Endodermal cell (in vitro differentiated cells): ENCODE measurements at places on chromosomes 3 and 15. TPM values are rescaled to one million over a fixed set of nuclear protein-coding genes. Genes with fewer than 3 reads are reported as not detected.
A peak's percentile ranks its signal among the peaks of the same experiment; 100 is the strongest.

DNA sequence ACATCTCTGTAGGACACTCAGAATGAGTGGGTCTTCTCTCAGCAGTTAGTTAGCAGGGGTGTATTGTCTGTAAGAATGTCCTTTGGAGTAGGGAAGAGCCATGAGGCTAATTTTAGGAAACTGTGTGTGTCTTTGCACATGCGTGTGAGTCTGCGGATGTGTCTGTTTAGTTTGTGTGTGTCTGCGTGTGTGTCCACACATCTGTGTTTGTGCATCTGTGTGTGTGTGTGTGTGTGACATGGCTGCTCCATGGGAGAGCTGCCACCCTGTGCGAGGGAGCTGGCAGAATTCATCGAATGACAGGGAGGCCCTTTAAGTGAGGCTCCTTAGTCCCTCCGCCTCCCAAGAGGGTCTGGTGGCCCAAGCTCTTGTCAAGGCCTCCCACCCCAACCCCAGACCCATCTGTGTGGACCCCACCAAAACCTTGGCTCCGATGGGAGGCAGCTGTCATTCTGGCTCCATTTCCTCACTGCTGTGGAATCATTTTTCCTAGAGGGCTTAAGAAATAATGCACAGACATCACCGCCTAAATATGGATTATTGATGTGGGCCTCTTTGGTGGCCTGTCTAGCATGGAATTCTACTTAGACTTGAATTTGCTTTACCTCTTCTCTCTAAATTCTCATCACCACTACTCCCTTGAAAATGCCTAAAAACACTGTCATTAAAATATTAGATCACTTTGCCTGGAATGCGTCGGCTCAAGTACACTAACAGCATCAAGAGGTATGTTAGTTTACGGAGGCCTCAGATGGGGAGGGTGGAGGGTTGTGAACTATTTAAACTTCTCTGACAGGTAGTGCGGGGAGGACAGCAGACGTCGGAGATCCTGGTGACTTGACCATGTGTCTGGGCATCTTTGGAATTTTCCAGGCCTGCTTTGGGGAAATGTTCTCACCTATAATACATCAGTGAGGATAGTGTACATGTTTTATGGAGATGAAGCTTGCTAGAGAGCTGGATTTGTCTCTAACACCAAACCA, 9.4 kb downstream of the ESYT3 start:
- peak; percentile 40 for DNase-seq

DNA sequence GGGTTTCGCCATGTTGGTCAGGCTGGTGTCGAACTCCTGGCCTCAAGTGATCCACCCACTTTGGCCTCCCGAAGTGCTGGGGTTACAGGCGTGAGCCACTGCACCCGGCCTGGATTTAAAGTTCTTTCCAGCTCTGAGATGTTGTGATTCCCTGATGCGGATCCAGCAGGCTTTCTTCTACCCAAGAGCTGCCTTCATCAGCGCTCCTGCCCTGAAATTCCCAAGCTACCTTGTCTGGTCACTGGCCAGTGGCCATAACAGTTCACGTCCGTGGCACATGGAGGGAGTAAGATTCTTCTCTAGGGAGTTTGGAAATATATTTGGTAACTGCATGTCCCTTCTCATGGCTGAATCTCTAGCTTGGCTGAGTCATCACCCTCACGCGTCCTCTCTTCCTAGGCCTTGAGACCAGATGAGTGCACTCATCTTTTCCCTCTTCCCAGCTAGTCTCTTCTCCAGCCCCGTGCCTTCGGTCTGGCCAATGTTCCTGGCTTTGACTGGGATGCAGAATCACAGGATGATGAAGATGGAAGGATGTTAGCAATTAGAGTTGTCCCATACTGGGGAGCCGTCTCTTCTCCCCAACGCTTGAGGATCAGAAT, 29.8 kb upstream of the APOD start:
- DNase-seq = no peak

DNA sequence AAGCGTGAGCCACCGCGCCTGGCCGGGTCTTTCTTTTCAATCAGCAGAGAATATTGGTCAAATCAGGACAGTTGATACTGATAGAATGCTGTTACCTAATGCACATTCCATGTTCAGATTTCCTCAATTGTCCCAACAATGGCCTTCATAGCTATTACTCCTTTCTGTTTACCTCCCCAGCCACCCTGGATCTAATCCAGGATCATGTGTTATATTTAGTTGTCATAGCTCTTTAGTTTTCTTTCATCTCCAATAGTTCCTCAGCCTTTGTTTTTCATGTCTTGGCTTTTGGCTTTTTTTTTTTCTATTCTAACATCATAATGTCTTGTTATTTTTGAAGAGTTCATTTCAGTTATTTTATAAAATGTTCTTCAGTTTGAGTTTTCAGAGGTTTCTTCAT, 14.6 kb downstream of the USP3 start:
- DNase-seq = no peak

The ARIH2 gene
- 86.6 and 93.2 TPM in 2 replicates for total RNA-seq

- no peak for DNase-seq
These were observed 1005.8 kb upstream of the NR2F2 start for GRCh38 chr15:95324656-95325055.

DNA sequence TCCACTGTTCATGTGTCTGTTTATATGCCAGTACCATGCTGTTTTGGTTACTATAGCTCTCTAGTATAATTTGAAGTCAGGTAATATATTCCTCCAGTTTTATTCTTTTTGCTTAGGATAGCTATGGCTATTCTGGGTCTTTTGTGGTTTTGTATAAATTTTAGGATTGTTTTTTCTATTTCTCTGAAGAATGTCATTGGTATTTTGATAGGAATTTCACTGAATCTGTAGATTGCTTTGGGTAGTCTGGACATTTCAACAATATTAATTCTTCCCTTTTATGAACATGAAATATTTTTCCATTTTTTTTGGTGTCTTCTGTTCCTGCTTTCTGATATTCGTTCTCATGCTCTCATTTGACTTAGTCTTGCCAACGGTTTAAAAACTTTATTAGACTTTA, 39.6 kb downstream of the GREM1 start:
- no peak for DNase-seq

GRCh38 chr15:50148362-50148963, 29.4 kb upstream of the ATP8B4 start:
- DNase-seq = peak; percentile 88

The ADCY5 gene
- 5.2 to 12.5 TPM (median 6.9 TPM) in 3 replicates for total RNA-seq

The OR5K2 gene
- not detected in 3 replicates for total RNA-seq

The ARHGAP11A gene
- total RNA-seq = 46.1 to 123 TPM (median 107 TPM) in 3 replicates

GRCh38 chr15:74024687-74025086, 30.2 kb downstream of the PML start:
- no peak for DNase-seq

GRCh38 chr3:195102609-195103467, 168.1 kb downstream of the XXYLT1 start:
- DNase-seq = no peak

DNA sequence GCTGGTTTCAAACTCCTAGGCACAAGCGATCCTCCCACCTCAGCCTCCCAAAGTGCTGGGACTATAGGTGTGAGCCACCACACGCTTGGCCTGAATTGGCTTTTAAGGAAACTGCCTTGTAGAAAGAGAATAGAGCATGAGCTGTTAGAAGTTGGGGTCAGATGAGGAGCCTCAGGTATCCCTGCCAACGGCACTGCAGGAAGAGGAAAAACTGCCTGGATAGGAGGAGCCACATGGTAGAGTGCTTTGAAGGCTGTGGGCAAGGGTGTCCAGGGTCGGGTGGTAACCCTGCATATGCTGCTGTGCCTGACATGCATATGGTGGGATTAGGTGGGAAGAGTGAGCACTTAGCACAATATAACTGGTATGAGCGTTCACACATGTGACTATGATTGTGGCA, 55.0 kb downstream of the BSN start:
- DNase-seq = no peak

GRCh38 chr3:52226229-52226817, 878 bp upstream of the TLR9 start:
- DNase-seq = peak; percentile 44

DNA sequence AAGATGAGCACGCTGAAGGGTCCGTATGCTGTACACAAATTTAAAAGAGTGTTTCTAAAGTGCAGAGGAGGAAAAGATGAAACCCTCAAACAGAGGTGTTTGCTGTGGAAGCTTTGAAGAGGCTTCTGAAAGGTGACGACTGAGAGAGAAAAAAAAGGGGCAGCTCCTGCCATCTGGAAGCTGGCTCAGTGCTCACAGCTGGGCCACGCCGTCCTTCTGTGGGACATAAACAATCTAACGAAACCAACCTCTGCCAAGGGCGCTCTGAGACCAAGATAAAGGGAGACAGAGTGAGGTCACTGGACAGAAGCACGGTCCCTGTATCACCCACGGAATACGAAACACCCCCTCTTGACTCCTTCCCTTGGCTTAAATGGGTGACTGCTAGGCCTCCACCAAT, 96.3 kb upstream of the SLC6A6 start:
- DNase-seq = no peak

- no peak for DNase-seq
These were observed 91.9 kb downstream of the CHDH start for GRCh38 chr3:53754325-53754724.
